ENCODE measurements at places on chromosomes 4 and X.

DNA sequence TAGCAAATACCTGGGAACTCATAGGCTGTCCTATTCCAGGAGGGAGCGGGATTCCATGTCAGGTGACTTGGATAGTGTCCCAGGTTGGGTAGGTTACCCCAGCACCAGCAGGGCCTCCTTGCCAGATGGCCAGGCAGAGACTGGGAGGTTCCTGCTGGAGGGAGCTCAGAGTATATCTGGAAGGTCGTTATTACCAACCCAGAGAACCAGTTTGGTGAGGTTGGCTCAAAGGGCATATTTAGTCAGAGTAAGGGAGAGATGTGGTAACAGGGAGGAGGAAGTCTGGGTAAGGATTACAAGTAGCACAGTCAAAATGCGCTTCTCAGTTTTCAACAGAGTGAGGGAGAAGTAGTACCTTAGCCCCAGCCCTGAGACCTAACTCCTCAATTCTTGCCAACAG lies 53.3 kb upstream of the LNX1 start:
- DNase-seq = no peak

GRCh38 chr4:118327554-118328241 lies 25.1 kb downstream of the PRSS12 start:
- DNase-seq = no peak

DNA sequence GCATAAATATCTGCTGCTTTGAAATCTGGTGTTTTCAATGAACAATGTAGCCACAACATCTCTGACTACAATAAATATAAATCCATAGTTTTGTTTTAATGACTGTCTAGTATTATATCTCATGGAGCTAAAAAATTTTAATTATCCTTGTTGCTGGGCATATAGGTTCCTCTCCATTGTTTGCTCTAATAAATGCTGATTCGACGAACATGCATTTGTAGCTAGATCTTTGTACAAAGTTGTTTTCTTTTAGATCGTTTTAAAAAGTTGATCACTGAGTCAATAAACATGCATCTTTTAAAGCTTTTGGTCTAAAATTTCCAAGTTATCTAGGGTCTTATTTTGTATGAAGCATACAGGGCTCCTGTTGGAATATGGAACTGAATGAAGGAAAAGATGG lies 130.5 kb upstream of the GPR101 start:
- no peak for DNase-seq

DNA sequence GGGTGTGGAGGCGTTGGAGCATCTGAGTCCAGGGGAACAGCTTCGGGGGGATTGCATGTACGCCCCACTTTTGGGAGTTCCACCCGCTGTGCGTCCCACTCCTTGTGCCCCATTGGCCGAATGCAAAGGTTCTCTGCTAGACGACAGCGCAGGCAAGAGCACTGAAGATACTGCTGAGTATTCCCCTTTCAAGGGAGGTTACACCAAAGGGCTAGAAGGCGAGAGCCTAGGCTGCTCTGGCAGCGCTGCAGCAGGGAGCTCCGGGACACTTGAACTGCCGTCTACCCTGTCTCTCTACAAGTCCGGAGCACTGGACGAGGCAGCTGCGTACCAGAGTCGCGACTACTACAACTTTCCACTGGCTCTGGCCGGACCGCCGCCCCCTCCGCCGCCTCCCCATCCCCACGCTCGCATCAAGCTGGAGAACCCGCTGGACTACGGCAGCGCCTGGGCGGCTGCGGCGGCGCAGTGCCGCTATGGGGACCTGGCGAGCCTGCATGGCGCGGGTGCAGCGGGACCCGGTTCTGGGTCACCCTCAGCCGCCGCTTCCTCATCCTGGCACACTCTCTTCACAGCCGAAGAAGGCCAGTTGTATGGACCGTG lies 2.2 kb downstream of the AR start:
- DNase-seq = no peak

DNA sequence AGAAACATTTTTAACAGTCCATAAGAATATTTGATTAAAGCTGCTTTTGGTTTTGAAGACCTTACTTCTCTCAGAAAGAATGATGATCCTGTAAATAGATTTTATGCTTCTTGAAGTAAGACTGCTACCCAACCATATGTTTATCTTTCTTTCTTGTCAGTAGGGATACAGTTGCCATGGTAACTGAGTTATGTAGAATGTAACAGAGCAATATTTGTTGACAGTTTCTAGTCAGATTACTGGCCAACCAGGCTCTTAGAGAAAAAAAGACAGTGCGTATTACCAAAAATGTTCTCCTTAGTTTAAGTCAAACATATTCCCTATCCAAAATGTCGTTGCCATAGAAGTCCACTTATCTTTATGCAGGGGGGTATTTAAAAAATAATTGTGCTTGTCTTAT lies 456.8 kb downstream of the PRR32 start:
- no peak for DNase-seq

DNA sequence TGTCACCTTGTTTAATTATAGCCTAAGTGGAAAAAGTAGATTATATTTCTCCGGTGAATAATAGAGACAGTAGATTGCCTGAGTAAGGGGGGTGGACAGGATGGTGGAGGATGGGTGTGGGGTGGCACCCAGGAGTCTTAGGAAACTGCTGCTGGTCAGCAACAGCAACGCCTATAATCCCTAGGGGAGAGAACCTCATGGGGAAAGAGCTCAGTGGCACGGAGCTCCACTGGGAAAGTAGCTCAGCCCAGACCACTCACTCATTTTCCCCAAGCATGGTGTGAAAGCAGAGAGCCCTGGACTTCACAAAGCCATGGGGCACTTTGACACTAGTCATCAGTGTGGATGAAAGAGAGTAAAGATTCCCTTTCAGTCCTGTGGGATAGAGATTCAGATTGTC lies 31.1 kb downstream of the METTL14 start:
- no peak for DNase-seq

DNA sequence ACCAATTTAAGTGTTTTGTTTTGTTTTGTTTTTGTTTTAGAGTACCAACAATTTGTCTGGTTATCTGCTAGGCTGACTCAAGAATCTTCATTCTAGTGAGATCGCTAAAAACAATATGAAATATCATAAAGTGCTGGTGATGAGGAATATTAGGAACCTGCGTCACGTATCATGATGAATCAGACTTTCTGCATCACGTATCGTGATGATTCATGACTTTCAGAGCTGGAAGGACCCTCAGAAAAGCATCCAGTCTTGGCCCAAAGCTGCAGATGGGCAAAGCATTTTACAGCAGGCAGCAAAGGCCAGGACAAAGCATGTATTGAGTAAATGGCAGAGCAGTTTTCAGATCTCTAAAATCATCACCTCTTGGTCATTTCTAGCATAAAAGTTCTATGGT lies 278.0 kb upstream of the BOD1L1 start:
- no peak for DNase-seq

- DNase-seq = no peak
These were observed 10.1 kb upstream of the NEUROG2 start for GRCh38 chr4:112526061-112526460.
